ENCODE measurements at places on chromosomes 12 and 14.

DNA sequence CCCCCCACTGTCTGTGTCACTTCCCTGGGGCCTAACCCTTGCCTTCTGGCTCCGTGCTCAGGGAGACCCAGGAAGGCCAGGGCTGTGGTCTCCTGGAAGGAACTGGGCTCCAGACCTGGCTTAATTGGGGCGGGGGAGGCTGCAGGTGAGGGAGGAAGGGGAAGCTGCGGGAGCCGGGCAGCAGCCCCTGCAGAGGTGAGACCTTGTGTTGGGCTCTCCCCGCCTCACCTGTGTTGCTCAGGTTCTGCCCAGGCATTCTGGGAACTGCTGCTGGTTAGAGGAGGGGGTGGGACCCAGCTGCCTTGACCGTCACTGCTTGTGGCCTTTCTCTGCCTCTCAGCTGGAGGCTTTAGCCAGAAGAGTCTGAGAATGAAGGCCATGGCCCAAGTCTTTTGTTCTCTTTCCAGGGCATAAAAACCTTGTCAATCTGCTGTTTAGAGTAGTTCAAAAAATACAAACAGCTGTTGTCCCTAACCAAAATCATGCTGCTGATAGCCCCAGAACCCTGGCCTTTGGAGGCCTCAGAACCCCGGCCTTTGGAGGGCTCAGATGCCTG lies 247.6 kb downstream of the CHST11 start:
- DNase-seq: no peak

DNA sequence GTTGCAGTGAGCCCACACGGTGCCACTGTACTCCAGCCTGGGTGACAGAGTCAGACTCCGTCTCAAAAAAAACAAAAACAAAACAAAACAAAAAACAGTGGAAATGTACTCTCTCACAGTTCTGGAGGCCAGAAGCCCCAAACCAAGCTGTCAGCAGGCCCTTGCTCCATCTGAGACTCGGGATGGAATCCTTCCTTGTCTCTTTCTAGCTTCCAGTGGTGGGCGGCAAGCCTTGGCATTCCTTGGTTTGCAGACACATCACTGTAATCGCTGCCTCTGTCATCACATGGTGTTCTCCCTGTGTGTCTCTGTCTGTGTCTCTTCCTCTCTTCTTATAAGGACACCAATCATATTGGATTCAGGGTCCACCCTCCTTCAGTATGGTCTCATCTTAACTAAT lies 6.4 kb downstream of the TNS2 start:
- no peak for DNase-seq

DNA sequence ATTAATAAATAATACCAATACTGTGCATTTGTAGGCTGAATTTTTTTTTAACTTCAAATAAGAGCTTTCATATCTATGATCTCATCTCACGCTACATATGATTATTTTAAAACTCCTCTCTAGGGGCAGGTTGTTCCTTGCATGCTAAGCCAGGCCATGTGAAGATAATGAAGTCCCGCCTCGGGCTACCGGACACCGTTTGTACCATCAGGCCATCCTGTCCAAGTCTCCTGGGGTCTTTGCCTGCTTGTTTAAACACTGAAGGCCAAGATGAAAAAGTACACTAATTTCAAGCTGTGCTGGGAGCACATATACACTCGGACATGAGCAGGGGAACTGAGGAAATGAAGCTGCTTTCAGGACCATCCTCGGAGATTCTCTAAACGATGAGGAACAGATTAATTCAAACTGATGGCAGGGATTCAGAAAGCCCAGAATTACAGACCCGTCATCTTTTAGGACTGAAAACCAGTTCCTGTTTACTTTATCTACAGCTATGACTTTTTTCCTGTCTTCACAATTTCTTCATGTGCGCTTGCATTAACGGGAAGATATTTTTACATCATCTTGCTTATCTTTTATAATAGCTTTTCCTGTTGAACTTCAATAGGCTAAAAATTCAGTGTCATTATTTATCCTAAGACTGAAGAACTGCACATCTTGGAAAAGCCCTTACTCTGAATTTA lies 6.3 kb upstream of the ABHD12B start:
- DNase-seq: no peak

DNA sequence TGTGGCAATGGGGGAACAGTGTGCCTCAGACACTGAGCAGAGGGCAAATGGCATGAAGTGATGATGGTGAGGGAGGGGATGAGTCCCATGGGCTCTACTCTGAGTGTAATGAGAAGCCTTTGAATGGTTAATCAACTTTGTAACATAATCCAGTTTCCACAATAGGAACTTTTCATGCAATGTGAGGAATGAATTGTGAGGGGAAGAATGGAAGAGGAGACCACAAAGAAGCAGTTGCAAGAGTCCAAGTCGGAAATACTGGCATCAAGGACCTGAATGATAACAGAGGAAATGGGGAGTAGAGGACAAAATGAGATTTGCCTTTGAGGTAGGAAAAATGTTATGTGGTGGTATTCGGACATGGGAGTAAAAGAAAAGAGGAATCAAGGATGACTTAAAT lies 476.9 kb upstream of the PRICKLE1 start:
- DNase-seq: no peak

- DNase-seq: peak; percentile 11
Measured at GRCh38 chr14:89013098-89013504, 188.7 kb downstream of the TTC8 start.

DNA sequence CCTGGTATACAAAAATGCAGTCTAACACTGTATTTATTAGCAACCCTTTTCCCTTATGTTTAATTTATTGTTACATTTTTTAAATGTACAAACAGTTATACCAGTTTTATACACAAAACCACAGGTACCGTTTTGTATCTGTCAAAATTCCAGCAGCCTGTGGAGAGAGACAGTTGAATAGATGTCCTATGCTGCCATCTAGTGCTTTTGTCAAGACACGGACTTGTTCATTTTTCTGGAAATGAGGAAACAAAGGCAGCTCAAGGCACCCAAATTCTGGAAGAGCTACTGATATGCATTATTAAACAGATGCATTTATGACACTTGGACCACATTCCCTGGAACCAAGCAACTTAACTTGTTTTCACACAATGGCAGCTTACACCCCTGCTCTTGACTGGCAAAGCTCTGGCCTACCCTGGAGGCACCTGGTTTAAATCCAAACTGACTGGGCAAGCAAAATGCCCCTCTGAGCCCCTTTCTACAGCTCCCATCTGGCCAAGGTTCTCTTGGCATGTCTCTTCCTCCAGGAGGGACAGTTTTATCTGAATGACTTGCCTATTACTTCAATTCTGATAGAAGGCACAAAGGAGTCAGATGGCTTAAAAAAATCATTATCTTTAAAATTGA lies 286.9 kb upstream of the PRKD1 start:
- DNase-seq: no peak

DNA sequence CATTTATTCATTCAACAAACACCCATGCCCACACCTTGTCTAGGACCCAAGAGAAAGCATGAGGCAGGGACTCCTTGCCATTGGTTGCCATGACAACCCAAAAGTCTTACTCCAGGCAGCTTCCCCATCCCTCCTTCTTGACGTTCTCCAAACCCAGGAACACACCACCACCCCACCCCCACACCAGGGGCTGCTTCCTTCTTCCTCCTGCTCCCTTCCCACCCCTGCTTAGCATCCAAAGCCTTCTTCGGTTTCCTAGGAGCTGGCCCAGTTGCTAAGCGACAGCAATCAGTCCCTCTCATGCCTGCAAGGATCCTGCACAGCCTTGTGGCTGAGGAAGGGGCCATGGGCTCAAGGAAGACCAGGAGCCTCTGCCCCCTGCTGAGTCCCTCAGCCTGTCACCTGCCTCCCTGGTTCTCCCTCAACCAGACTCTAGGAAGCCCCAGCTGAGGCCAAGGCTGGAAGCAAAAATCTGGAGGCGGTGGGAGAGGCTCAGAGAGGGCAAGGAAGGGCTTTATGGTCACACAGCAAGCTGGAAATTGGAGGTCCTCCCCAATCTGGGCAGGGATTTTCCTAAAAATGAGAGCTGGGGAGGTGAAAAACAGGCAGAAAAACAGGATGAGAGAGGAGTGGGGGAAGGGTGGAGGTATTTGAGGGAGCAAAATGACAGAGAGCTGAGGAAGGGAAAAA lies 15.4 kb downstream of the RASAL1 start:
- DNase-seq: no peak

DNA sequence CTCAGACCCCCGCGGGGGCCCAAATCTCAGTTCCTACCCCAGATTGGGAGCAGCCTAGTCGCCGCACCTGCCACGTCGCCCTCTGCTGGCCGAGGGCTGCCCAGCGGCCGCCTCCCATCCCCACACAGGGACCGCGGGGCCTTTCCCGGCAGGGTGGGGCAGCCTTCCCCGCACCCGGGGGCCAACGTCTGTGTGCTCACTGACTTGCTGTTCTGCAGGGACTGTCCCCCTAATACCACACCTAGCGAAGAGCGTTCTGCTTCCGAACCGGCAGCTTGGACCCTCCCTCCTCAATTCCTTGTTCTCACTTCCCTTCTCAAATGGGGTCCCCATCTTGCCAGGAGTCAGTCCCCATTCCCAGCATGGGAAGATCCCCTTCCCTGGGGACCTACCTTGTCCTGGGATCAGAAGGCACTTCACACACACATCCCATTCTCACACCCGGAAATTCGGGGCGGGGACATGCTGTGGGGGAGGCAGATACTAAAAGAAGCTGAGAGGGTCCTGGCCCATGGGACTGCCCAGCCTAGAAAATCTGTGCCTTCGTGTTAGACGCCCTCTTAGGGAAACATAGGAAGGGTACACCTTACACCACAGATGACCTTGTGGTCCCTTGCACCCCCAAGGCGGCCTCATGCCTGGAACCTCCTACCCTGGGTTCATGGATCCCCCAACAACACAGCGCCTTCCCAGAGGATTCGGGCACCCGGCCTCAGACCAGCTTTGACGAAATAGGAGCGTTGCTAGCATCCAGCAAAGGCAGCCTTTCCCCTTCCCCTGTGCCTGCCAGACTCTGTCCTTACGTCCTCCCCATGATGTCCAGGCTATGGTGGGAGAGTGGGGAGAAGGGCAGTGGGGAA lies 16.4 kb downstream of the ACVRL1 start:
- DNase-seq: peak; percentile 62

DNA sequence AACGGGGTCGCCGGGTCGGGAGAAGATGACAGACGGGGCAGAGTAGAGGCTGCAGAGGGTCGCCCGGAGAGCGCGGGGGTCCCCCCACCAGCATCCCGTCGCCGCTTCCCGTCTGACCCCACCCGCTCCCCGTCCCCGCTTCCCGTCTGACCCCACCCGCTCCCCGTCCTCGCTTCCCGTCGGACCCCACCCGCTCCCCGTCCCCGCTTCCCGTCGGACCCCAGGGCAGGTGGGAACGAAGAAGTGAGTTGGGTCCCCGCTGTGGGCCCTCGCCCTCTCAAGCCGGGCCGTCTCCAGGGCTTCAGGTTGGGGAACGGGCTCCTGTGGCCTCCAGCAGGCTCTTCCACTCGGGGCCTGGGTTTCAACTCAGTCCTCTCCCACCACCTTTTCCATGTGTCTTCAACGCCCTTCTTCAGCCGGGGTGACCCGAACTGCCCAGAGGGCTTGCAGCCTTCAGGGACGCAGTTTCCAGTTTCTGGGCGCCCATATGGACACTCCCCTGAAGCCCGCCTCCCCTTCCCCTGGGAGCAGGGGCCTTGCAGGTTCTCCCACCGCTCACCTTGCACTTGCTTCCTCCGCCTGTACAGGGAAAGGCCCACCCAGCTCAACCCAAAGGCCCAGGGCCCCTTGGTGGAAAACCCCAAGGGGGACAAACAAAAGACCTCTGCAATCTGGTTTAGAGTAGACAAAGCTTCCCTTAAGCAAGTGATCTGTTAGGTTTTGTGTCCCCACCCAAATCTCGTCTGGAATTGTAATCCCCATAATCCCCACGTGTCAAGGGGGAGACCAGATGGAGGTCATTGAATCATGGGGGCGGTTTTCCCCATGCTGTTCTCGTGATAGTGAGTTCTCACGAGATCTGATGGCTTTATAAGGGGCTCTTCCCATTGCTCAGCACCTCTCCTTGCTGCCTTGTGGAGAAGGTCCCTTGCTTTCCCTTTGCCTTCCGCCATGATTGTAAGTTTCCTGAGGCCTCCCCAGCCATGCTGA lies 66.5 kb downstream of the TNFAIP2 start:
- no peak for DNase-seq

- DNase-seq: no peak
Measured at GRCh38 chr14:68679301-68679700, 113.6 kb downstream of the ZFP36L1 start.

GRCh38 chr14:53525608-53526007 lies 372.5 kb upstream of the DDHD1 start:
- DNase-seq: no peak

DNA sequence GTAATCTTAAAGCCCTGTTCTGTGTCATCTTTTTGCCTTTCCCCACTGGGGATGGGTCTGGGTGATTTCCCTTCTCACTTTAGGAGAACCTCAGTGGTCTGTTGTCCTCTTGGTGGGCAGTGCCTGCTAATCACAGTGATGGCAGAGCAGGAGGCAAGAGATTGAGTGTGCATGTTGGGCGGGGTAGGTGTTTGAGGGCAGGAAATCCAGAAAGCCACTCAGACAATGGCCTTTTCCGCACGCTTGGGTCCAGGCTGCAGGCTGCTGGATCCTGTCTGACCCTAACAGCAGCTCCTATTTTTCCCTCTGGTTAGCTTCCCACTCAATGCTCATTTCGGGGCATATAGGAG lies 13.7 kb upstream of the ITGA5 start:
- DNase-seq: no peak

GRCh38 chr12:96061864-96062453 lies 26.6 kb upstream of the LTA4H start:
- DNase-seq: peak; percentile 58

DNA sequence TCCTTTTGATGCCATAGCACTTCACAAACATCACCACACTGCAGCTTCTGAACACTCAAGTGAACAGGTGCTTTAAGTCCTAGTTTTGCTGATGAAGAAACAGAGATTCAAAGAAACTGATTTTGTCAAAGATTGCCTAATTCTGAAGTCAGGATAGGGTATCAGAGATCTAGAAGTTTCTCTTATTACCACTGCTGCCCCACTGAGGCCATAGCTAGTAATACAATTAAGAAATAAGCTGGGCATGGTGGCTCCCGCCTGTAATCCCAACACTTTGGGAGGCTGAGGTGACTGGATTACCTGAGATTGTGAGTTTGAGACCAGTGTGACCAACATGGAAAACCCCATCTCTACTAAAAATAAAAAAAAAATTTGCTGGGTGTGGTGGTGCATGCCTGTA lies 458.3 kb upstream of the SEL1L start:
- no peak for DNase-seq

DNA sequence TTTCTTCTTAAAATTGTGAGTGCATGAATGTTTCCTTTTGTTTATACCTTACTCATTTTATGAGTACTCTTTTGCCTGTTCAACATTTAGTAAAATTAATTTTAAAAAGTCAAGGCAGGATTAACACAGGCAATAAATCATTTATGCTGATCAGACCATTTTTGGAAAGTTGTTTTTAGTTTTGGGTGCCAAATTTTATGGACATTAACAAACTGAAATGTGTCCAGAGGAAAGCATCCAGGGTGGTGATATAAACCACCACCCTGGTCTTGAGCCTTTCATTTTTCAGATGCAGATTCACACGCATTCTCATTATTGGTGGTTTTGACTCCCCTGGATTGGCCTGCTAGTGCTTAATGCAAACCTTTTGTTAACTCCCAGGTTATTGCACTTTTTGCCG lies 26.3 kb downstream of the RASSF8 start:
- DNase-seq: no peak
